CD4-positive, alpha-beta T cell treated with Interleukin-4 for 4 hours (primary cell): ENCODE measurements at places on chromosomes 5 and 9.

DNA sequence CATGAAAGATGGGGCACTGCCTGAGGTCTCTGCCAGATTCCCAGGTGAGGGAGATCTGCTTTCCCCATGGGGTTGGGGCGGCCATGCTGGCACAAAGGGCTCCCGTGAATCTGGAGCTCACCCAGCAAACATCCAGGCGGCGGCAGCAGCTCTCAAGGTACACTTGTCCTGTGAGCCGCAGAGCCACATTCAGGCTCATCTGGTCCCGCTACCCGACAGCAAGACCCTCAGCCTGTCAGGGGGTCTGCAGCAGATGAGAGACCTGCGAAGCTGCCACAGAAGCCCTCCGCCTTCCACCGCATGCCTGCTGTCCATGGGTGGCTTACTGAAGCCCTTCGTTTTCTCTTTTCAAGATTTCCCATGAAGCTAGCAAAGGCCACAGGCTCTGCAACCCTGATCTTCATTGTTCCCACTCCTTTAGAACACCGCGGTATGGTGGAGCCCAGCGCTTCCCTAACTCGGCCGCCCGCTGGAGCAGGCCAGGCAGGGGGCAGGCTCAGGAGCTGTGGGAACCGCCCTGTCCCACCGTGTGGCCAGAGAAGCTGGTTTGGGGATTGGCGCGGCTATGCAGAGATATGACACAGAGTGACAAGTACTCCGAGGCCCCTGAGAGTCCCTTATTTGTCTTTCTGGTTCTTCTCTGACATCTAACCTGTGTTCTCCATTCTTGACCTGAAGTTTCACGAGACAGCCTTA, 8.8 kb downstream of the LRRC14B start:
- no peak for DNase-seq

DNA sequence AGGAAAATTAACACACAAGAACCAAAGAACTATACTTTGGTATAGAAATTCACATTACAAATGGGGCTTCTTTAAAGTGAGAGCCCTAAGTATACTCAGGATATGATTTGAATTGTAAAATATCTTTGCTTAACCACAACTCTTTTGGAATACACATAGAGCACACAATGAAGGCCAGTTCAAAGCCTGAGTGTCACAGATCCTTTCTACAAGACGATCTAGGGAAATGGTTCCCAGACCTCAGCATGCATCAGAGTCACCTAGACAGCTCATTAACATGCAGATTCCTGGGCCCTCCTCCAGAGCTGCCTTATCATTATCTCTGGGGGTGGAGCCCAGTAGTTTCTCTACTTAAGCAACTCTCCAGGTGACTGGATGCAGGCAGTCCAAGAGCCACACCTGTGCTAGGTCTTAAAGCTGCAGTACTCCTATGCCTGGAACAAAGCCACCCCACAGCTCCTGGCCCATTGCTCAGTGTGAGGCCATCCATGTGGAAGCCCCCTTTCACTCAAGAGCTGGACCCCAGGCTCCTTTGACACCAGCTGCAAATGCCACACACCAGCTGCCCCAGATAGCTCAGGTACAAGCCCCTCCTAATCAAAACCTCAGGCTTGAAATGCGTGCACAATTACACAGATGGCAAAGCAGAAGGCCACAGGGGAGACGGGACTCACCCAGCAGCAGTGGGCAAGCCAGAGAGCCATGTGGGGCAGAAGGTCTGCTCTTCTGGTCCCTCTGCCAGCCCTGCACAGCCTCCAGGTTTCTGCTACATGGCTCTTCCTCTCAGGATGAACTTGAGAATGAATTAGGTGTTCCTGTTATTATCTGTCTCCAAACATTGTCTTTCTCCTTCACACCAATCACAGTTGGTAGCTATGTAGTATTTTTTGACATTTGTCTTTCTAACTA, 106.1 kb downstream of the SH3TC2 start:
- no peak for DNase-seq

- no peak for DNase-seq
Observed at GRCh38 chr5:149161850-149162249, 20.6 kb downstream of the ABLIM3 start.

DNA sequence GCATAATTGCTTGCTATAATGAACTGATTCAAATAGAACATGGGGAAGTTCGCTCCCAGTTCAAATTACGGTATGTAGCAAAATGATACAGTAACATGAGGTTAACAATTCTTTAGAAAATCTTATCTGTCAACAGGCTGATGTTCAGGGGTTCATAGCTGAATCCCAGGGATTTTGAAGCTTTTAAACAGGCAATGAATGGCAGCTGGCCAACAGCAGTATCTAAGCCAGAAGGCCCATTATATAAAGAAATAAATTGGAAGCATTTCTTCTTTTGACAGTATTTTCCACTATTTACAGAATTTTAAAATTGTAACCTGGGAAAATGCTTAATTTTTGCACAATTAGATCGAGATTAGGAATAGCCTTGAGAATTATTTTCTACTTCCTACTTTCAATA, 126.8 kb downstream of the PDE8B start:
- DNase-seq = no peak

- DNase-seq = no peak
Observed at GRCh38 chr5:174189654-174190541, 144.4 kb downstream of the NSG2 start.

DNA sequence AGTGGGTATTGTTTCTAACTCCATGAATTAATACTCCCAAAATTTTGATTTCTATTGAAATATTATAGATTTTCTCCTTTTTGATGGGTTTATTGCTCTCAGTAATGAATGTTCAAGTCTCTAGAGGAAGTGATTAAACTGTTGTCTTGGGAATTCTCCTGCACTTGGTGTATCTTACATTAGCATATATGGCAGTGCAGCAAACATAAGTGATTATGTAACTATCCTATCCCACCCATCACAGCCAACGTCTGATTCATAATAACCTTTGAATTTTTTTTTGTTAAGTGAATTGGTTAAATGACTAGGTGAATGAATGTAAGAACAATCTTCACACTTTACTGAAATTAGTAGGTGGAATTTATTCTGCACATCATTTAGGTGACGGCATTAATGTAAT, 483.7 kb downstream of the TAF11L14 start:
- no peak for DNase-seq
